ENCODE measurements at places on chromosomes 12 and 14.

DNA sequence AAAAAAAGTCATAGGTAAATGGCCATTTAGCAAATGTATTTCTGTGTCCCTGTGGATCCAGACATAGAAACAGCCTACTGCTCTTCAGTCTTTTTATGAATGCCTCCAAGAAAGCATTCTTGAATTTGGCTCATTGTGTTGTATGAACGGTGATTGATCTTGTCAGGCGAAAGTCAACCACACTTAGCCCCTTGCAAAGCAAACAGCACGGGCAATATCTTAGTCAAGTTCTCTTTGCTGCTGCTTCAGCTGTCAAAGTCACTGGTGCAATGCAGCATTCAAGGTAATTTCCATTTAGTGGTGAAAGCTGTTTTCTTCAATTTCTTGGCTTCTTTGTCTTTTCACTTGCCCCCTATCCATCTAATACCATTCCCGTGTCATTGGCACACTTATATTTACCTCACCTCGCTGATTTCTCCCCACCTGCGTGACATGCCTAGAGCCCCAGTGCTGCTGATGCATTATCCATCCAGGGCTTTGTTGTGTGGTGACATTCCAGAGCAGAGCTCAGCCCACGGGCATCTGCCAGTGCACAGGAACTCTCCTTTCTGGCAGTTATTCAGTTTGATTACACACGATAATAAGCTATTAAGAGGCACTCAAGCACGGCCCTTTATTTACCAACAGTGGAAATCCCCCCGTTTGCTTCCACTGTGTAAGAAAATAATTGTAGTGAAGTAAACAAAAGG is 362.3 kb upstream of the NOVA1 start:
- no peak for DNase-seq

- DNase-seq: no peak
These were observed 381.7 kb upstream of the CCDC196 start for GRCh38 chr14:66104486-66104885.

DNA sequence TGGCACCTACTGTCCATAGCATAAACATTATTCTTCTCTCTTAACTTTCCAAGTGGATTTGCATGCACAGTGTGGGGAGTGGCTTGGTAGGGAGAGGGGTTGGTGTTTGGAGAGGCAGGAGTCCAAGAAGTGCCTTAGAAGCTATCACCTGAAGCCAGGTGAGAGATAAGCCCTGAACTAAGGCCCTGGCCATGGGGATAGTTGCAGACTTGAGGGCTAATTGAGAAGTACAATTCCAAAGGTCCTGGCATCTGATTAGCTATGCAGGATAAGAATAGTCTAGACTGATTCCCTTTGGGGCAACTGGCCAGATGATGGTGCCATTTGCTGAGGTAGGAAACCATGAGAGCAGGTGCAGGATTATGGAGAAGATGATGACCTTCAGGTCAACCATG is 2.0 kb upstream of the PCK2 start:
- DNase-seq: no peak

- peak; percentile 60 for DNase-seq
These were observed 24.7 kb upstream of the ANO6 start for GRCh38 chr12:45191239-45191638.

GRCh38 chr14:80491650-80492049 is 280.3 kb upstream of the DIO2 start:
- DNase-seq: peak; percentile 10

GRCh38 chr12:61750604-61751003 is 509.6 kb upstream of the USP15 start:
- peak; percentile 26 for DNase-seq

DNA sequence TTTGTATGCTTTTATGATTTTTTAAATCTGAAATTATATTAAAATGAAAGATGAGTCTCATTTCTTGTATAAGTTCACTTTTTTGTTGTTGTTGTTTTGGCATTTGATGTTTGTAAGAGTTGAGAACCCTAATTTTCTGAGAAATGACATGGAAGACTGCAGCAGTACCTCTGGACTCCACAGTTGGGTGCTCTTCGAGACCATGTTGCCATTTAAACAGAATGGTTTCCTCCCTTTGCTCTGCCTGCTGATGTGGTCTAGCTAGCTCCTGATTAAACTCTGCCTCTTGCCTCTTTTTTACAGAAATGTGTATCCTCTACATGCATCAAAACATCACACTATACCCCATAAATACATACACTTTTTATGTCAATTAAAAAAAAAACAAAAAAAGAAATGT is 5.8 kb upstream of the LTA4H start:
- no peak for DNase-seq

- peak; percentile 76 for DNase-seq
These were observed at the start of gene PRKD1 for GRCh38 chr14:29927376-29928116. TSS of gene PRKD1 (minus strand) at chr14:29927847.

GRCh38 chr14:88668448-88669116 is 105.7 kb downstream of the ZC3H14 start:
- no peak for DNase-seq

DNA sequence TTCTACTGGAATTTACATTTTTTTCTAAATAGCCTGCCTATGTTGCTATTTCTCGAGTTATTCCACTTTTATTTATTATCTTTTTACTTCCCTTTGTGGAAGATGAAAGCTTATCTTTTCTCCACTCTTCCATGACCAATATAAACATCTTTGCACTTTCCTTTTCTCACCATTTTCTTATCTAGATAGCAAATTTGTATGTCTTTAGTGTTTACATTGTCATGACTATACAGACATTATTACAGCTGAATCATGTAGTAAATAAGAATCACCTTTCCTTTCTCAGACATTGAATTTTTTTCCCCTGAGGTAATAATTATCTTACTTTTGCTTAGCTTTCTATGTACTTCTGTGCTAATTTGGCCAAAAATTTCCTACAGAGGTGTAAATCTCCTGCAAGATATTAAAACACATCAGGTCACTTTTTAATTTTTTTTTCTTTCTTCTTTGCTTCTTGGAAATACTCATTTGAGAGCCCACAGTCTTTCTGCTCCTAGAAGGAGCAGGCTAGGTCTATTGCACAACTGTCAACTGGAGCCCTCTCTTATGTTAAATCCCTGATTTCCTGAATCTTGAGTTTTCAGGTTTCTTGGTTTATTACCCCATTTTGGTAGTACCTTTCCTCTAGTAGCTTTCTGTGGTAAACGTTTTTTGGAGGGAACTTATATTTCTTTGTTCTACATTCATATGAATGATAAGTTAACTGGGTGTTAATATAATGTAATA is 109.0 kb upstream of the ATP2B1 start:
- peak; percentile 17 for DNase-seq

- no peak for DNase-seq
These were observed 212.9 kb upstream of the HMGA2 start for GRCh38 chr12:65611396-65611795.

- no peak for DNase-seq
These were observed 2.4 kb downstream of the FICD start for GRCh38 chr12:108517288-108518100.

GRCh38 chr14:99454246-99454645 is 26.4 kb downstream of the SETD3 start:
- peak; percentile 21 for DNase-seq

DNA sequence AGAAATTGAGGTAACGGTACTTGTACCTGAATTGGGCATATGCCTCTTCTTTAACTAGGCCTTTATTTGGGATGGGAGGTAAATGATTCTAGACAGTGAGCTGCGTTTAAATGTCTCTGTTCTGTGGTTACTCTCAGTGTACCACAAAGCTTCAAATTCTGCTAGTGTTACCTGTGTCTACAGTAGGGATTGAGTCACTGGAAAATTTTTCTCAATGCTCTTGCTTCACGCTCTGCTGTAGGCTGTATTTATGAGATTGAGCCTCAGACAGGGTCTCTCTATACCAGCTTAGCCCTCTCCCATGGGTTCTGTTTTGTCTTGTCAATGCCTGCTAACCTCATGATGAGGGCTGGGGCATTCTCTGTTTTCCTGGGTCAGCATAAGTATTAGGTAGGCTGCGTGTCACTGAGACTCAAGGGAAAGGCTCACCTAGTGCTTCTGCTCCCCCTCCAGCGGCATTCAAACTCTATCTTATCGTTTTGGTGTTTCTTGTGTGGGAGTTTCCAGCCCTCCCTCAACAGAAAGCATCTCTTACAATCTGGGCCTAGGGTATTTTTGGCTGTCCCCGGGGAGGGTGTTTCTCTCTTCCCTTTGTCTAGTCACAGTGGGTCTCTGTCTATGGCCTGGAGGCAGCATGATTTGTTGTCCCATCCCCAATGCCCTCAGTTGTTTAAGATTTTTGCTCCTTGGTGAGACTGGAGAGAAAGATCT is 285.8 kb downstream of the ADGRD1 start:
- no peak for DNase-seq

DNA sequence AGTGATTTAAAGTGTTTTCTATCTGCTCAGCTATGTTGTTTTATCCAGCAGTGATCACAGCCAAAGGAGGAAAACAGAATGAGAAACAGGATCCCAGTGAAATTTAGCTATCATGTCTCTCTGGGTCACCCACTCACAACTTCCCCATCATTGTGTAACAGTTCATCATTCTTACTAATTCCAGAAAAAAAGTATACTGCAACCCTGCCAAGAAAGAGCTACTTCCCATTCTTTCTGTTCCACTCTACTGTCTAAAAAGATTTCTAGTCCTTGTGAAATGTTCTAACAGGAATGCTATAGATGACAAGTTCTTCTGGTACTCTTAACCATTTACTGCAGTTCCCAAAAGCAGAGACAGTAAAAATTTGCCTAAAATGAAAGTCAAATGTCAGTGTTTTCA is 39.2 kb upstream of the CD163 start:
- DNase-seq: peak; percentile 79

- peak; percentile 86 for DNase-seq
These were observed 167.5 kb downstream of the PPM1H start for GRCh38 chr12:62767496-62767895.

DNA sequence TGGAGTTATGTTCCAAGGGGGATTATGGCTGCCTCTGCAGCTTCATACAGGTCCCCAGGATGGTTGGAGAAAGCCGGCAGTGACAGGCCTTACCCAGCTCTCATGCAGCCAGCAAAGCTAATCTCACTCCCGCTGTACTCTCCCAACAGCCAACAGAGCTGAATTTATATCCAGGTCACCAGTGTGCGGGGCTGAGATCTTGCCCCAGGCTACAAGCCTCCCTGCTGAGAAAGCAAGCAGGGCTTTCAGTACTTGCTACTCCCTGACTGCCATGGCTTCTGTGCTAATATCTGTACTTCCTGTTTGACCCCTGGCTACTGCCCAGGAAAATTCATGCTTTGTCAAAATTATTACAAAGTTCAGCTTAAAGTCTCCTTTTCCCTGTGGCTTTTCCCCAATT is 92.9 kb downstream of the ATP23 start:
- no peak for DNase-seq

All from GM23248 (cell line).